ENCODE measurements at places on chromosomes 12 and 14.

GRCh38 chr14:23665302-23666016 is 29.3 kb downstream of the DHRS2 start:
- DNase-seq, result no peak

- no peak for DNase-seq
These were observed 281.7 kb upstream of the RTL1 start for GRCh38 chr14:101185073-101185835.

- no peak for DNase-seq
These were observed 37.9 kb downstream of the MDM1 start for GRCh38 chr12:68294251-68294650.

DNA sequence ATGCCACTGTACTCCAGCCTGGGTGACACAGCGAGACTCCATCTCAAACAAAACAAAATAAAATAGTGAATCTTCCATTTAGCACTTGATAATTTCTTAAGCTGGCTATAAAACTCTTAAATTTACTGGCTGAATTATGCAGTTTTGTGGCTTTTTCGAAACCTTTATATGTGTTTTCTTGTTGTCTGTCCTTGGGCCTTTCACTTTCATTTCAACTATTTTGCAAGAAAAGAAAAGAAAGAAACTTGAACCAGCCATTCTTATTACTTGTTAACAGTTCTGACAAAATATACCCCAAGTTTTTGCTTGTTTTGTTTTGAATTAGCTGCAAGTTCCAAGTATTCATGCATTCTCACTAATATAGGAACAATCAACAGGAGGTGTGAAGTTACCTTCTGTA is 42.8 kb downstream of the PRICKLE1 start:
- DNase-seq, result no peak

DNA sequence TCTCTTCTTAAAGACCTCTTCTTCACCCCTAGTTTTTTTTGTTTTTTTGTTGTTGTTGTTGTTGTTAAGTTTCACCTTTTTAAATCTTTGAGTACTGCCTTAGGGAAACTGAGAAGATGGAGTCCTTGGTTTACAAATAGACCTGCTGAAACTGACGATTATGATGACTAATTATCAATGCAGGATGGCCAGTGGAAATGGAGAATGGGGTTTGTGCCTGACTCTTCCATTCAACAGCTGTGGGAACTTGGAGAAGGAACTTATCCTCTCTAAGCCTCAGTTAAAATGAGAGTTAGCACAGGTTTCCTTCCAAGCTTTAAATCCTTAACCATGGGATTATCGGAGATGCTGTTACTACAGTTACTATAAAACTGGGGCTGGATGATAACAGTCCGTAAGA is 66.7 kb upstream of the PNMA1 start:
- DNase-seq, result no peak

DNA sequence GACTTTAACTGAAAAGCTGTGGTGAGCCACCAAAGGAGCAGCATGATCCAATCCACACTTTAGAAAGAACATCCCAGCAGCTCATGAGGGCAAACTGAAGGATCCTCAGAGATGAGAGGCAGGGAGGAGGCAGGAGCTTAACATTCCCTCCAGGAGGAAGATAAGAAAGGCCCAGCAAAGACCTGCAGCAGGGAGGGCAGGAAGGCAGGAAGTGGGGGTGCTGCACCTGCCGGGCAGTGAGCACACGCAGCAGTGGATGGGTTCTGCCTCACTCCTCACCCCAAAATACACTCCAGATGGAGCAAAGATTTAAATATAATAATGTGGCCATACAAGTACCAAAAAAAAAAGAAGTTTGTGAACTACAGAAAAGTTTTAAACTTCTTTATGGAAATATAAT is 48.4 kb downstream of the GCH1 start:
- no peak for DNase-seq

DNA sequence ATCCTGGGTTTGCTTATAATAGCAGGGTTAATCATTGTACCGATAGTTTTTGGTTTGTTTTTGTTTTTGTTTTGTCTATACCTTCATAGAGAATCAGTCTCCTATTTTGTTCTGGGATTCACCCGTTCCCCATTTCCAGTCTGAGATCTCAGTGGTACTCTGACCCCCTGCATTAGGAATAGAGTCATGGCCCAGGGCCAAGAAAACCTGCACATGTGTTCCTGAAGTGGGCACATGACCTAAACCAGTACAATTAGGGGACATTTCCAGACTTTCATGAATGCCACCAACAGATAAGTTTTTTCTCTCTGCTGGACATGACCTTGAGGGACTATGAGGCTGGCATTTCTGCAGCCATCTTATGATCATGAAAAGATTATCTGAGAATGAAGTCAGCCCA is 52.5 kb downstream of the MRPL42 start:
- DNase-seq, result no peak

DNA sequence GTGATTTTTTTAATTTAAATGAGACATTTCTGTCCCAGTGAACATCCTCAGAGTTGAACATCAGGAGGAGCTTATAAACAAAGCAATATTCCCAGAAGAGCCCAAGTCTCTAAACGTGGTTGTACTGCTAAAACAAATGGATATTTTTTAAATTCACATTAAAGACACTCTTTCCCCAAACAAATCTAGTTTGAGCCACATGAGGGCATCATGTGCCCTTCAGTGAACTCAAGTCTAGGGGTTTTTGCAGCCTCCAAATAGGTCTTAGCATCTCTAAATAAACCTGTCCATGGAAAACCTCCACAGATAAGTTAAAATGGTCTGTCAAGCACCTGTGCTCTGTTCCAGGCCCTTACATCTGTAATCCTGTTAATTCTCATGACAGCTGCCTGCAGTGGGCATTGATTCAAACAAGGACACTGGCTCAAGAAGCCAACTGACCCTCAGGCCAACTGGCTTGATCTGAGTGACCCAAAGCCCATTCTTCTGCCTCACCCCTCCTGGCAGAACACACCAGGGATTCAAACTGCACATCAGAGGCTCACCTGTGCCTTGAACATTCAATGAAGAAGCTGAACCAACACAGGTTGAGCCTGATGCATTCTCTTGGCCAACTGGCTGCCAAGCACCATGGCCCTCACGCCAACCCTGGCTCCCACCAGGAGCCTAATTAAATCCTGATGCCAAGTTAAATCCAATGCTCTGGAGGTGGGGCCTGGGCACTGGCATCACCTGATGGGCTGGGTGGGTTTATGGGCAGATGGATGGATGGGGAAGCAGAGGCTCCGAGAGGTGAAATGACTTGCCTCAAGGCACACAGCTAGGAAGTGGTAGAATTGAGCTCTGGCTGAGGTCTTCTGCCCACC is 8.6 kb downstream of the ISCU start:
- no peak for DNase-seq

DNA sequence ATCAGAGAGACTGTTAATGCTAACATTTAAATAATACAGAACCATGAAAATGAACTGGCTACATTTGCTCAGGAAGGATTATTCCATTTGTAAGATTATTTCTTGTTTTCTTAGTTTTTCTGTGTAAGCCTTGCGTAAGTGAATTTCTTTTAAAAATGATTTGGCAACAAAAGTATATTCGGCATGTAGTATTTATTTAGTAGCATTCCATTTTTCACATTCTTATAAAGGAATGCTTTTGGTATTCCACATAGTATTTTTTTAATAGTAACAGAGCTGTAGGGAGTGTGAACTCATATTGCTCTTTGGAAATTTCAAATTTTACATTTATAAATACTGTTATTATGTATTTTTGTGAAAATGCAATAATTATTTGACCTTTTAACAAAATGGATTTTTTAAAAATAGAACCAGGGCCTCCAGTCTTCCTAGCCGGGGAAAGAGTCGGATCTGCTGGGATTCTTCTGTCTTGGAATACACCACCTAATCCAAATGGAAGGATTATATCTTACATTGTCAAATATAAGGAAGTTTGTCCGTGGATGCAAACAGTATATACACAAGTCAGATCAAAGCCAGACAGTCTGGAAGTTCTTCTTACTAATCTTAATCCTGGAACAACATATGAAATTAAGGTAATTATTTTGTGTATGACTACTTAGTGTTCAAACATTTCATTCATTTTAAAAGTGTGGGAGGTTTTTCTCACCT is 1.2 kb downstream of the PTPRQ start:
- DNase-seq, result no peak

DNA sequence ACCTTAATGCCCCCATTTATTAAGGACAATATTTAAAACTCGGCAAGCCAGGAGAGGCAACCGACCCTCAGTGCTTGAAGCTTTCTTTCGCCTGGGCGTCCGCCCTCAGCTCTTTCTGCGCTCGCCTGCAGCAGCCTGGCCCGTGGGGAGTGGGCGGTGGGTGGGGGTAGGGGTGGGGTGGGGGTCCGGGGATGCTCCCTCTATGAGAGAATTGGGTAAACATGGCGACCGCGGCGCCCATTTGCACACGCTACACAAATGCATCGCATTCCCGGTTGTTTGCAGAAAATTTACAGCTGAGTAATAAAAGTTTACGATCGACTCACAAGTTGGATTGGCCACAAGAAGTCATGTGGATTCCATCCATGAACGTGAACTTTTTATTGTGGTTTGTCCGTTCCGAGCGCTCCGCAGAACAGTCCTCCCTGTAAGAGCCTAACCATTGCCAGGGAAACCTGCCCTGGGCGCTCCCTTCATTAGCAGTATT is 7.7 kb downstream of the HOXC8 start:
- DNase-seq, result no peak

DNA sequence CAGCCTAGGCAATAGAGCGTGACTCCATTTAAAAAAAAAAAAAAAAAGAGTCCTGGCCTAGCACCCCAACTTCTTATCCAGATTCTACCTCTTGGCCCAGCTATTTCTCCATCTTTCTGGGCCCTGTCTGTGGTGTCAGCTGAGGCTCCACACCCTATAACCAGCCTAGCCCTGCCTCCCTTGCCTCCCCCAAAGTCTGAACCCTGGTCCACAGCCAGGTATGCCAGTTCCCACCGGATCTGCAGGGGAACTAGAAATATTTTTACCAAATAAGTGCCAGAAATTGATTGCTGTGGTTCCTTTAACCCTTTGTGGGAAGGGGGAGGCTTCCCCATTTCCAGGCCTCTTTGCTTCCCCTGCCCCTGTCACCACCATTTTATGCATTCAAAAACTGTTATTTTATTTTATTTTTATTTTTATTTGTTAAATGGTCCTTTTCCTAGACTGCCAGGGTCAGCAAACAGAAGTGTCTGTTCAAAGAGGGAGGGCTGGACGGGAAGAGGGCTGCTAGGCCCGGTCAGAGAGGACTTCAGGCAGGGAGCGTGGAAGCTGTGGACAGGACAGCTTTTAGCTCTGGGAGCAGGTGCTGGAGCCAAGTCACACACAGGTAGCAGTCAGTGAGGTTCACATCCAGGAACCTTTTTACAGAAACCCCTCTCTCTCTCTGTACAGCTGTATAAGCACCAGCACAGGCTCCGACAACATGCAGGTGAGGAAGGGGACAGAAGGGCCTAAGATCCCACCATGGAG is 23.2 kb downstream of the TTC9 start:
- DNase-seq, result no peak

DNA sequence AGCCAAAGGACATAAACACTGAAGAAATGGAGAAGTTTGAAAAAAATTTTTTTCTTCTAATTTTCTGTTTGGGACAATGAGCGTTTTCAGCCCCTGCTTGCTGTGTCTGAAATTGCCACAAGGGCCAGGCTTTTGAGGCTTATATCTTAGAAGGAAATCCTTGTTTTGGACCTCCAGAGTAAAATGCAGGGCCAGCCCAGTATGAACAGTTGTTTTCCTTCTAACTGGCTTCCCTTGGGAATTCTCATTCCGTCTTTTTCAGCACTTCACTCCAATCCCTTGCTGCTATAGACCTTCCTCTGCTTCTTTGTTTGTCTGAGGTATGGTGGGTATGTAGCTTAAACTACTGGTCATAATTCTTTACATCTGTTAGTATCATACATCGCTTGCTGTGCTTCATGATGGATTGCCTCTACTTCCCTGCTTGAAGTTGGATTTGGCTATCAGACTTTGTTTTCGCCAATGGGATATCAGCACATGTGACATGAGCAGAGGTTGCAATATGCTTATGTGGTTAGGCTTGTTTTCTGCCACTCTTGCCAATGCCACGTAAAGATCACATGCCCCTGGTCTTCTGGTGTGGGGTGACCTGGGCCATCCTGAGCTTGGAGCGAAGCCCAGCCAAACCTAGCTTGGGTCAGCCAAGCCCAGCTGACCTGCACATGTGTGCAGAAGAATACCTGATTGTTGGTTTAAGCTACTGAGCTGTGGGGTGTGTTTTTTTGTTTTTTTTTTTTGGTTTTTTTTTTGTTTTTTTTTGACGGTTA is 64.7 kb downstream of the AVPR1A start:
- DNase-seq, result no peak

DNA sequence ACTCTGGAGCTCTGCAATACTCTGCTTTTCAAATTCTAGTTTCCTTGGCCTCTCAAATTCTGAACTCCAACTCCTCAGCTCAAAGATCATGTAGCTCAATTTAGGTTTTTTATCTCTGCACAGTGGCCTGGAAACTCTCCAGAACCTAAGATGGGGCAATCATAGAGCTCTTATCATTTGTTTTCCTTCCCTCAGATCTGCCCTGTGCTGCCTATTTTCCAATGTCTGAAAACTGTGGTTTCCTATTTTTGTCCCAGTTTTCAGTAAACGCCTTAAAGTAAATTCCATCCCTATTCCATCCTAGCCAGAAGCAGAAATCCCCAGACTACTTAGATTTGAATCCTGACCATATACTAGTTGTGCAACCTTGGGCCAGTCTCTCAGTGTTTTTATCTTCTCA is 73.2 kb downstream of the CEP83 start:
- no peak for DNase-seq

DNA sequence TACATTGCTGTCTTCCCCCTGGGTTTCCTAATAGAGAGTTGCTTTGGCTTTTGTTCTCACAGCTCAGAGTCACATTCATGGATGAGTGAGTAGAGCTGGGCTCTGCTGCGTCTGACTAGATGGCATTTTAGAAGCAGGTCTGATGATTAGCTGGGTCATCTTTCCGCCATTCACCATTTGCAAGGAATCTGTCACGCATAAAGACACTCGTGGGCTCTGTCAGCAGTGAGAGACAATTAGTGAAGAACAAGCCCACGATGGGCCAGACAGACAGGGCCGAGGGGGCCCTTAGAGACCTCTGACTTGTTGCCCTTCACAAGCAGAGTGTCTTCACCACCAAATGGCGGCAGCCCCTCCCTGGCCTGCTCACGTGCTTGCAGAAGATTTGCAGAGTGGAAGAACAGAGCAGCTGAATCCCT is 175.0 kb downstream of the CRADD start:
- no peak for DNase-seq

- no peak for DNase-seq
These were observed 16.7 kb downstream of the SPPL3 start for GRCh38 chr12:120887253-120888043.

GRCh38 chr14:65301862-65302539 is 110.5 kb upstream of the FUT8 start:
- no peak for DNase-seq

GRCh38 chr14:73008501-73008900 is 18.4 kb downstream of the ZFYVE1 start:
- no peak for DNase-seq

GRCh38 chr12:54882079-54882478 is 27.8 kb downstream of the MUCL1 start:
- DNase-seq, result no peak

DNA sequence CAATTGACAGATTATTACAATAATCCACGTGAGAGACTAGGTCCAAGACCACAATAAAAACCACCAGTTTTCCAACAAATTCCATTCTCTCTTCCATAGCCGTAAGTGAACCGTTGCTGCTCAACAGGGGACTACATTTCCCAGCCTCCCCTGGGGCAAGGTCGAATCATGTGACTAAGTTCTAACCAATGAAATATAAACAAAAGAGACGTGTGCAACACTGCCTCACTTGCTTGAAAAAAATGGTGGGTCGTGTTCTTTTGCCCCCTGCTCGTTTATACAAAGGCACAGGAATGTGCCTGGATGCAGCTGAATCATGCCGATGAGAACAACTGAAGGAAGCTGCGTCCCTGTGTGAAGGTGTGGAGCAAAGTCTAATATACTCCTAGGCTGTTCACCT is 51.1 kb downstream of the HSPB8 start:
- DNase-seq, result no peak
